ENCODE measurements at places on chromosomes 12 and 14.

DNA sequence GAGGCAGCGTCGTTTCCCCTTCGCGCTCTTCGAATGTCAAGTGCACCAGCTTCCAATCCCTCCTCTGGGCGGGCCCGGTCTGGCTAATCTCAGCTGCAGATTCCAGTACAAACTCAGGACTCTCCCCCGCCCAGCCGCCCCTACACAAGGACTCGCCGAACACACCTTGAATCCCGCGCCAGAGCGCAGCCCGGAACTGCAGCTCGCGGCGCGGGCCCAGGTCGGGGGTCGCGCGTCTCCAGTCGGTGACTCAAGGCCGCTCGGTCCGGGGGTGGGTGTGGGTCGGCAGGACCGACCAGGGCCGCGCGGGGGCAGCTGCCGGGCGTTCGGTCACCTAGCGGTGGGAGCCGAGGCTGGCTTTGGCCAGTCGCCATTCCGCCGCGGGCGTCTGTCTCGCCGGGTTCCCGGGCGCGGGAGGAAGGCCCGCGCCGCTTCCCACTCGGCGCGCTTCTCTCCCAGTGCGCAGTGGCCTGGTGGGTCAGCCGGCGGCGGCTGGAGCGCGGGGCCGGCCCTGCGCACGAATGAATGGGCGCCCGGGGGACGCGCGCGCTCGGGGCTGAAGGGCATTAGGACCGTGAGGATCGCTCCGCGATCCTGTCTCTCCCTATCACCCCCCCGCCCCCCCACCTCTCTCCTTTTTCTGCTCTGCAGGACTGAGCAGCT lies at the start of gene GALNT16:
TSS of gene GALNT16 (plus strand) at position 632 of the 663 bp plus-strand sequence. CDS start 133 bp downstream, outside the sequence.
- DNase-seq = no peak

DNA sequence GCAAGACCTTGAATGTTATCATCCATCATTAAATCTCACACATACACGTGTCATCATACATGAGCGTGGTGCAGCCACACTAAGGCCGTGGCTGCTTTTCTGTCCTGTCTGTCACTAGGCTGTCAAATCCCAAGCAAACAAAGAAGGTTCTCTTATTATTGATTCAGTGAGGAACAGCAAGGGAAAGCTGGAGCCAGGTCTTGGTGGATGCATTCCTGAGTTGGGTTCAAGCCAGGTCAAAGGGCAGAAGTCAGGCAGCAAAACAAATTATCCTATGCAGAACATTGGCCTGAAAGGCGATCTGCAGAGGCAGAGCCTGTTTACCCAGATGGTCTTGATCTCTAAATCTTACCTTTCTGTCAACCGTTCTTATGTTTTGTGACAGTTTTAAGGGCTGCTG lies 252.3 kb downstream of the NEDD1 start:
- DNase-seq = no peak

GRCh38 chr12:99259040-99259934 lies 388.3 kb upstream of the GARIN6 start:
- DNase-seq = no peak

DNA sequence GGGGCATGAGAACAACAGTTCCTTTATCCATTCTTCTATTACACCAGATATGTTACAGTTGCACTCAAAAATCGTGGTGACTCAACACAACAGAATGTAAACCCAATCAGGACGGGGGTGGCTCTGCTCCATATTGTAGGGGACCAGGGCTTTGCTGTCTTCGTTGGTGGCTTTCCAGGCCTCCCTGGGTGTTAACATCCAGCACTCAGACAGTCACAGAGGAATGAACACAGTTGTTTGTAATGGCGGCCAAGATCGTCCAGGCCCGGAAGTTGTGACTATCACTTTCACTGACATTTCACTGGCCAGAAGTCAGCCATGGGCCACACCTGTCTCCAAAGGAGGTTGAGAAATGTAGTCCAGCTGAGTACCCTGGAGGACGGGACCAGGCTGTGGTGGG lies 204.1 kb downstream of the CACNA1C start:
- DNase-seq = no peak

- peak; percentile 45 for DNase-seq
Observed at GRCh38 chr14:30270200-30271161, 288.5 kb upstream of the G2E3 start.

GRCh38 chr14:68309616-68310015 lies 483.3 kb downstream of the ZFP36L1 start:
- no peak for DNase-seq

DNA sequence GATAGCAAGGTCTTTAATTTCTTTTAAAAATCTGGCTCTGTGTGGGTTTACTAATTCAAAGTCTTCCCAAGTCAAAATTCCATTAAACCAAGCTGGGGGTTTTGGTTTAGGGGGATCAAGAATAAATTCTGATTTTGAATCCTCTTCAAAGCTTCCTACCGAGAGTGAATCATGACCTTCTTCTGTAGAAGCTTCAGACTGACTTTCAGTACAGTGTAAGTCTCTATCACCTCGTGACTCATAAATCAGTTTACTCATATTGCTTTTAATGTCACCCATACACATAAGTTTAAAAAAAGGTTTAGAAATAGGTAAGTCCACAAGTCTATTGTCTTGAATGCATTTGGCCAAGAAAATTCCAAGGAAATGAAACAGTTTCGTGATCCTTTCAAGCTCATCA lies 80.6 kb upstream of the STRN3 start:
- DNase-seq = no peak

- no peak for DNase-seq
Observed at GRCh38 chr14:49451938-49452337, 134.2 kb downstream of the RPS29 start.

- no peak for DNase-seq
Observed at GRCh38 chr12:112482733-112483132, 64.0 kb downstream of the PTPN11 start.

GRCh38 chr12:1639538-1639937 lies 10.5 kb downstream of the WNT5B start:
- DNase-seq = no peak

DNA sequence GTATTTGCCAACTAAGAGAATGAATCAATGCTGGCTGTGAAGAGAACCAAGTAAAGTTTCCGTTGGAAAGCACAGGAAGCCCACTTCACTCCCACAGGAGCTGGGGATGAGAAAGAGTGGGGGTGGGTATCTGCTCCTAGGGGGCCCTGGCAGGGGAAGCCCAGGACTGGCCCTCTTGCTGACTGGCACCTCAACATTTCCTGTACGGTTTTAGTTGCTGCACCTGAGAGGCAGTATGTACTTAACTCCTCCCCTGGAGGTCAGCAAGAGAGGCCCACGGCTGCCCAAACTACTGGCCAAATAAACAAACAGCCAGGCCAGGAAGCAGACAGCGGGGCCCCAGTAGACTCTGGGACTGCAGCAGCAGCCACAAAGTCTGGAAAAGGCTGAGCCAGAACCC lies 33.8 kb upstream of the VWF start:
- no peak for DNase-seq

DNA sequence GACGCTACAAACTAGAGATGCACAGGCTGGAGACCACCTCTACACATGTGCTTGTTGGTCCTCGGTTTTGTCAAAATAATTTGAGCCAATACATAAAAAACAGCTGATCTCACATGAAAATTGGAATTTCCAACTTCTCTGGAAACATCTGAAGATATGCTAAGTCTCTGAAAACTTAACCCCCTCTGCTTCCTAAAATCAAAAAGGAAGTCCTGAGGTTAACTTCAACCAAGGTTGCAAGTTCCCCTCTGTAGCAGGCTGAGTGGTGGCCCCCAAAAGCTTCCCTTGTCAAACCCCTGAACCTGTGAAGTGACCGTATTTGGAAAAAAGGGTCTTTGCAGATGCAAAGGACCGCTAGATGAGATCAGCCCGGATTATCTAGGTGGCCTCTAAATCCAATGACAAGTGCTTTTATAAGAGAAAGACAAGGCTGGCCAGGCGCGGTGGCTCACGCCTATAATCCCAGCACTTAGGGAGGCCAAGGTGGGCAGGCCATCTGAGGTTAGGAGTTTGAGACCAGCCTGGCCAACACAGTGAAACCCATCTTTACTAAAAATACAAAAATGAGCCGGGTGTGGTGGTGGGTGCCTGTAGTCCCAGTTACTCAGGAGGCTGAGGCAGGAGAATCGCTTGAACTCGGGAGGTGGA lies 32.0 kb upstream of the VPS37B start:
- DNase-seq = no peak

DNA sequence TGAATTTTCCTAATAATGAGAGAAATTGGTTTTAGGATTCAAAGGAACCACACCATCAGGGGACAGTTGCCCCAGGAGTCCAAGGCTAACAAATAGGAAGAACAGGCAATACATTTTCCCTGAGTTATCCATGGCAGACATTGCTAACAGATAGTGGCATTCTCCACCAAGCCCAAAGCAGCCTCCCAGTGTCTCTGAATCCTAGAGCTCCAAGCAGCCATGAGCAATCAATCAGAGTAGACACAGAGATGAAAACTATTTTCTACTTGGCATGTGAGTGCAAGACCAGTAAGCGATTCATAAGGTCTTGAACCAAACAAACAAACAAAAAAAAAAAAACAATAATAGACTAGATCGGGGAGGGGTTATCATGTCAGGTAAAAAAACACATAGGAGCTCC lies 515.7 kb downstream of the MED13L start:
- DNase-seq = no peak

- no peak for DNase-seq
Observed at GRCh38 chr12:38785381-38785780, 120.0 kb downstream of the CPNE8 start.

GRCh38 chr14:80664576-80664975 lies 277.0 kb downstream of the CEP128 start:
- DNase-seq = no peak

DNA sequence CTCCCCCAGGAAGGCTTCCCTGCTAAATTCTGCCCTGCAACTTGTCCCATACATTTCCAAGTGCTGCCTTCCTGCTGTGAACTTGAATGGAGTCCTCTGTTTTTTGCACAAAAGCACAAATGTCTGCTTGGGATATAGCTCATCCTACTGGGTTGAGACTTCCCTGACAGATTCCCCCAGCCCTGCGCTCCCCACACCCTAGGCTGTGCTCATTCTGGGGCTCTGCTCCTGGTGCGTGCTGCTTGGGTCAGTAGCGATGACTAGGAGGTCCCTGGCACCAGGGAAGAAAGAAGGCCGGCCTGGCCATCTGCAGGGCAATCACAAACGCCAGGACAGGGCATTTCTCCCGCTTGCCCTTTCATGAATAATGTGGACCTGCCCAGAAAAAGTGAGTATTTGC lies 29.2 kb upstream of the FKBP4 start:
- DNase-seq = no peak

GRCh38 chr12:633731-634130 lies 29.5 kb downstream of the NINJ2 start:
- DNase-seq = no peak

- no peak for DNase-seq
Observed at GRCh38 chr14:55316564-55316963, 45.3 kb downstream of the FBXO34 start.

DNA sequence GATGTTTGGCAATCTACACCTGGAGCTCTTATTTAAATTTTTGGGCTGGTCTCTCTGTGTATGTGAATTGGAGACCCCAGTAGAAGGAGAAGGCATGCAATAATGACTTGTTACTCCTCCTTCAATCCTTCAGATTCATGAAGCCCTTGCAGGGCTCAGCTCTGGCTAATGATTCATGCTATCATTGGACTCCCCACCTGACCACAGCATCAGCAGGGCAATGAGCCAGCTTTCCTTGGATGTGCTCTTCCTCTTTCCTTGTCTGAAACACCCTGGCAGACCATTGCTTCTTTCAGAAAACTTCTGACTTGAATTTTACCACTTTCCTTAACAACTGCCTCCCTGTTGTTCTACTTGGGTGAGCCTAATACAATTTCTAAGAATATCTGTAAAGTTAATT lies 1019.2 kb downstream of the AACS start:
- DNase-seq = no peak

- DNase-seq = no peak
Observed at GRCh38 chr12:41103614-41104013, 84.5 kb upstream of the PDZRN4 start.

DNA sequence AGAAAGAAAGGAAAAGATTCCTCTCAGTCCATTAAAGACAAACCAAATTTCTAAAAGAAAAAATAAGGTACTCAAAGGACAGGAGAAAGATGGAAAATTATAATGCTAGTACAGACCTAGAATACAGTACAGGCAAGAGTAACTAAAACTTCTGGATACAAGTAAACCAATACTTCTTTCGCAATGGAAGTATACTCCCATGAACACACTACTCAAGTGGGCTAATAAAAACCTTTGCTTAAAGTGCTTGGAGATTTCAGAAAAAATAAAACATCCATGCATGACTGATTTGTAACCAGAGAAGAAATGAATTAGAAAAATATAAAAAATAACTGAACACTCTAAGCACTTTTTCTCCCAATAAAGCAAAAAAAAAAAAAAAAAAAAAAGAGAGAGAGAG lies 3.5 kb downstream of the ZBTB25 start:
- no peak for DNase-seq

- no peak for DNase-seq
Observed at GRCh38 chr14:36271222-36271621, 49.2 kb downstream of the MBIP start.

DNA sequence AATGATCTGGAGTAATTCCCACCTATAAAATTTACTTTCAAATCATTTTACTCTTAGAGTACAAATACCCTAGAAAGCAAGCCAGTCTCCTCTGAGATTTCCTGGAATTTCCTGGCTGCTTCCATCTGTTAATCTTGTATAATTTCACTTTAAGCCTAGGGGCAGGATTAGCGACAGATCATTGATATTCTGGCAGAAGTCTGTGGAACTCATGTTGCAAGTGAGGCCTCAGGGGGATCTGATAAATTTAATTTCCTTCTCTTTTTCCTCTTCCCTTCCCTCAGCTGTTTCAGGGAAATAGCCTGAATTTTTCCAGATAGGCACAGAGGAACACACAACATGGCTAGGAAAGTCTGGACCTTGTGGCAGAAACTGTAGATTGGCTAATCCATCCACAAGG lies 5.9 kb upstream of the KRT6A start:
- no peak for DNase-seq

DNA sequence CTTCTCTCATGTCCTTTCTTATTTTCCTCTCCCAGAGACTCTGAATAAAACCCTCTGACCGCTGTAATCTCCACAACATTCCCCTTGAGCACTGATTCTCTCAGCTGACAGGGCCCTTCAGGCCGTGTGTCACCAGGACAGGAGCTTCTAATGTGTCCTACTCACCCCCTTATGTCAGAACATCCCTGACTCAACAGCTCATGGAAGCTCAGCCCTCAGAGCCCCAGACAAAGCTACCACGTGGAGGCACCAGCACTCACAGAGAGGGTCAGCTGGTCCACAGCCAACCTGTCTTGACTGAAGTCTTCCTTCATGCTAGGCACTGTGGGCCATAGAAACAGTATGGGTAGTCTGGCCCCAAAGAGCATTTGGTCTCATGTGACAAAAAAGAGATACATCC lies 49.8 kb downstream of the SMUG1 start:
- DNase-seq = no peak

DNA sequence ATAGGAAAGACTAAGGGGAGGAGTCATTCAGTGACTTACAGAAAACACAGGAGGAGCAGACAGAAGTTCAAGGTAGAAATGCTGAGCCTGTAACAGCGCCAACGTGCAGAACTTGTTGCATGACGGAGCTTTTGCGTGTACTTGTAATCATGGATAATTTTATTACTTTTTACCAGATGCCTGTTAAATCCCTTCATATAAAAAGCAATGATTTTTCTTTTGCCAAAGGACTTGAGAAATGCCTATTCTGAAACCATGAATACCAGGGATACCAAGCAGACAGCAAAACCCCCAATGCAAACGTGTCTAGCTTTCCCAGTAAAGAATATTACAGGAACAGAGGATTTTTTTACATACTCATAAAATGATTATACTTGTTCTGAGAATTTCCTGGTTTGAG lies 163.6 kb upstream of the GSC start:
- DNase-seq = no peak

- DNase-seq = no peak
Observed at GRCh38 chr12:120649442-120650232, 9.2 kb downstream of the CABP1 start.

All from CD4-positive, alpha-beta T cell treated with Interleukin-4 for 1 hour (primary cell).